ENCODE measurements at places on chromosomes 5 and 9.

- DNase-seq: peak; percentile 96
Observed at GRCh38 chr9:81562231-81563019, 126.9 kb downstream of the TLE1 start.

GRCh38 chr5:9536717-9537116 is 9.2 kb downstream of the SEMA5A start:
- DNase-seq: no peak

- no peak for DNase-seq
Observed at GRCh38 chr9:123218831-123219230, 49.6 kb downstream of the STRBP start.

DNA sequence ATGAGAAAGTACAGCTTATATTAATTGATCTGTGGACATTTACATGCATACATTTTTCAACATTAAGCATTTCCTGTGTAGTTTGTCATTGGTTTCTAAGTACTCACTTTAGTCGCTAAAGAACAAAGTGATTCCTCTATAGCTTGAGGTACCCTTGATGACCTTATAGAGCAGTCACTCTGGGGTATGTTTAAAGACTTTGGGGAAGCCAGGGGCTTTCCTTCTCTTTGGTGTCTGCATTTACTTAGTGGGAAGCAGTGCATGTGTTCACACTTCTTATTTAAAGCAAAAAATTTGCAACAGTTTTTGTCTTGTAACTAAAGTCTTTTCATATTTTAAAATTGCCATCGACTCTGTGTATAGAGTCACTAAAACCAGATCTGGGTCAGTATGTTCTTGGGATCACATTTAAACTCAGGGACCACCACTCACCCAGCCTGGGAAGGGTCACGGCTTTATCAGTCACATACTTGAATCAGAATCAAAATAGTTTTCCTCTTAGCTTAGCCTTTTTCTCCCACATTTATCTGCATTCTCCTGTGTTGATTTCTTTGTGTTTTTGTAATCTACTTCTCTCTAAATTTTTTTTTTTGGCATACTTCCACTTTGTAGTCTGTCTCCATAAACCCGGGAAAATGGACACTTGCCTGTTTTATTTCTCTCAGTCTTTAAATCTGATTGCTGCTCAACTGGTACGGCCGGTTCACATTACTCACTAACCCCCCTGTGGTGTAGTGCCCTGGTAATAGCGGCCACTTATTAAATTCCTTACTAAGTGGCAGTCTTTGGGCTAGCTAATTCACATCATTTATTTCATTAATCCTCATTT is 143.9 kb upstream of the FBN2 start:
- no peak for DNase-seq

DNA sequence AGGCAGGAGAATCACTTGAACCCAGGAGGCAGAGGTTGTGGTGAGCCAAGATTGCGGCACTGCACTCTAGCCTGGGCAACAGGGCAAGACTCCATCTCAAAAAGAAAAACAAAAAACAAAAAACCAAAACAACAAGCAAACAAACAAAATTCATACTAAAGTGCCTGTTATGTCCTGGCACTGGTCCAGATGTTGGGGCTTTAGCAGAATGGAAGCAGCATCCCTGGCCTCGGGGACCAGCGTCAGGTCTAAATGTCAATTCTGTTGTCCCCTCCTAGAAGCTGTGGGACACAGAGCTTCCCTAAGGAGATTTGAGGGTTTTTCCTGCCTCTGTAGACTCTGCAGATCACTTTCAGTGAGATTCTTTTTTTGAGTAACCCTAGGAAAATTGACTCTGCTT is 26.2 kb downstream of the PPARGC1B start:
- DNase-seq: no peak

GRCh38 chr5:10192309-10192708 is 57.4 kb downstream of the ATPSCKMT start:
- peak; percentile 87 for DNase-seq

DNA sequence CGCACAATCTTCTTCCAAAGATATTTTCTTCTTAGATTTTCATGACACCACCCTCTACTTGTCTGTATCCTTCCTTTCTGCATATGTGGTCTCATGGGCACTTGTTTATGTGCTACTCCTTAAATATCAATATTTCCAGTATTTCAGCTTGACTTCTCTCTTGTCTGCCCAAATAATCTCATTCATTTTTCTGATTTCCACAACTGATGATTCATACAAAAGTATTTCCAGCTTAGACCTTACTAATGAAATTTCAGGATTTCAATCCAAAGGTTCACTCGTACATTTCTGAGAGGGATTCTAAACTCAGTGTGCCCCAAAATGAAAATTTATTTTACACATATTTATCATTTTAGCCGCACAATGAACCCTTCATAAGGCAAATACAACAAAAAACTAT is 928.9 kb upstream of the C9orf72 start:
- DNase-seq: no peak

GRCh38 chr9:80707120-80707519 is 982.2 kb downstream of the TLE1 start:
- peak; percentile 59 for DNase-seq

DNA sequence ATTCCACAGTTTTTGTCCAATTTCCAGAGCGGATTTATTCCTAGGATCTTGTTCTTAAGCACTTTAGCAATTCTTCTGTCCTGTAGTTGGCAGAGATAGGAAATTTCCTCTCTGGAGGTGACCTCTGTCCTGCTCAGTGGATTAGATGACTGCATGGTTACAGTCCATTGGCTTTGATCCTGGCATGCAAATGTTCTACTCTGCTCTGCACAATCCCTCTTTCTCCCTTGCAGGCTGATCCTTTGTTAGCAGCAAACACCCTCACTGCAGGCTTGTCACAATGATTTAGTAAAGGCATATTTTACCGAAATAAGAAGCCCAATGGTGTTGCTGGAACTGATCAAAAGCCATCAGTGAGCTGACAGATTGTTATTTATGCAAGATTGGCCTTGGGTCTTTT is 243.8 kb downstream of the COX7C start:
- DNase-seq: no peak

- no peak for DNase-seq
Observed at GRCh38 chr9:75414371-75415160, 326.3 kb downstream of the OSTF1 start.

DNA sequence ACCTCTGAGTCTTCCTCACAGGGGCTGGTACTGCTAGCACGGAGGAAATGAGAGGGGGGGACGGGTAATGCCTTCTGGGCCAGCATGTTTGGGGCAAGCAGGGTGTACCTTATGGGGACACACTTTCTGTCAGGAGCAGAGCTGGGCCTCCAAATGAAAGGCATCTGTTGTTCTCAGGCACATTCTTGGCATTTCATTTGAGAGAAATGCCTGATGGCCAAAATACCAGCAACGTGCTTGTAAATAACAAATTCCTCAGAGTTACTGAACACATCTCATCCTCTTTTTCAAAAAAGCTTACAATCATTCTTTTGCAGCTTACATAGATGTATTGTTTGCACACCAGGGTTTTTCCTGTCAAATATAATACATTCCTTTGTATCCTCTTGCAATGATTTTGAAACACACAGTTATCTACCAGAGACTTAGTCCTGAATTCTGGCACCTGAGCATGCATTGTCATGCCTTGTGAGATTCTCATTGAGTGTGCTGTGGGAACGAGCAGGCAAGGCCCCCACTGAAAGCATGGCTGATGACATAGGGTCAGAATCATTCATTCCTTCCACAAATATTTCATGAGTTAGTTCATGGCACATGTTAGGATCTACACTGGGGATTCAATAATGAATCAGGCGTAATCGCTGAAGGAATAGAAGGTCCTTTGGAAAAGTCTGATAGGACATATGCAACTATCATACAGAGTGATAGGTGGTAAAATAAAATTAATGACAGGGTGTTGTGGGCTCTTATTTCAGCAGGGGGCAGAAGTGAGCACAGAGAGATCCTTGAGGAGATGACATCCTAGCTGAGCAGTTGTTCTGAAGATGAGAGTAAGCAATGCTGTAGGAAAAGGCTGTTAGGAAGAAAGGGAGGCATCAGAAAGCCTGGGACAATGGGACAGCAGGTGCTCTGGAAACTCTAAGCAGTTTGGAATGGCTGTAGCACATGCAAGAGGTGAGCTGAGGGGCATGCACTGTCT is 260.9 kb upstream of the TUT7 start:
- peak; percentile 13 for DNase-seq

- DNase-seq: no peak
Observed at GRCh38 chr5:59016925-59017324, 434.1 kb downstream of the RAB3C start.

GRCh38 chr5:159735036-159735435 is 181.2 kb upstream of the ADRA1B start:
- DNase-seq: no peak

- DNase-seq: peak; percentile 55
Observed at GRCh38 chr9:16625811-16626210, 244.7 kb downstream of the BNC2 start.

DNA sequence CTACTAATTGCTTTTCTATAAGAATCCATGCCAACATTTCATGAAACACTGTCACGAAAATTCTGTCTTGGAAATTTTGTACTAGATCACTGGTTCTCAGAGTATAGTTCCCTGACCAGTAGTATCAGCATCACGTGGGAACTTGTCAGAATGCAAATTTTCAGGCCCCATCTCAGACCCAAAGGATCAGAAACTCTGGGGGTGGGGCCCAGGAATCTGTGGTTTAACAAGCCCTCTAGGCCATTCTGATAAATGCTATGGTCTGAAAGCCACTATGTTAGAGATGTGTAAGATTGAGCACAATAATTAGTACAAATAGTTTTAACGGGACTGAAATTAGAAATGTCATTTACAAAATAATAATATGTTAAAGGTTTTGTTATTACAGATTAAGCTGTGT is 615.7 kb upstream of the ARRDC3 start:
- DNase-seq: no peak

GRCh38 chr5:92409134-92409533 is 1026.0 kb upstream of the ARRDC3 start:
- DNase-seq: peak; percentile 1

- peak; percentile 93 for DNase-seq
Observed at GRCh38 chr9:112065806-112066606, 109.1 kb downstream of the SUSD1 start.
